ENCODE measurements at places on chromosomes 13 and 19.

DNA sequence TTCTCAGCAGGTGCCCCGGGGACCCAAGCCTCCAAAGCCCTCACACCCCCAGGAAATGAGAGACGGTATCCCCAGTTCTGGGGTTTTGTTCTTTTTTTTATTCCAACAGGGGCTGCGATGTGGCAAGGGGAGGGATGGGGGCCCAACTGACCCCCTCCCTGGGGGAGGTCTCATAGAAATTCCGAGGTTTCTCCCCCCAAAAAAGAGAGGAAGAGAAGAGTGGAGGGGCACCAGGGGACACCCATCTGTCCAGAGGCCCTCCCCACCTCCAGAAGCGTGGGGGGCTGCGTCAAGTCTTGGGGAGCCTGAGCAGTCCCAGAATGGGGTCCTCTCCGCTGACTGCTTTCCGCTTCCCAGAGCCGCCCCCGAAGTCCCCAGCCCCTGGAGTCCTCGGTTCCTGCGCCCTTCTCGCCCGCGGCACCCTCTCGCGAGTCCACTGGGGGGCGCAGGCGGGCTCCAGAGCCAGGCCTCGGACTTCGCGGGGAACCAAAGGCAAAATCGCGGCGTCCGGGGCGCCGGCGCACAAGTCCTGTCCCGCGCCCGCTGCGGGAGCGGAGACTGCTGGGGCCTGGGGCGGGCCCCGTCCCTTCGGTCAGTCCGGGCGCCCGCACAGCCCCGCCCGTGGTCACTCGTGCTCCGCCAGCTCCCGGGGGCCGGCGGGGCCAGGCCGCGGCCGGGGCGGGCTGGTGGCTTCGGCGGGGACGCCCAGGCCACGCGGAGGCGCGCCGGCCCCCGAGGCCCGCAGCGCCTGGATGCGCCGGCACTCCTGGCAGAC lies 4.4 kb upstream of the ATP1A3 start:
- no peak for DNase-seq

- no peak for DNase-seq
Measured at GRCh38 chr13:111909501-111909900, 157.4 kb upstream of the SOX1 start.

- no peak for DNase-seq
Measured at GRCh38 chr19:1153891-1154730, 20.0 kb downstream of the SBNO2 start.

- no peak for DNase-seq
Measured at GRCh38 chr19:31674503-31675192, 325.4 kb upstream of the TSHZ3 start.

GRCh38 chr13:107665926-107666458 lies 549.3 kb downstream of the LIG4 start:
- DNase-seq = no peak

GRCh38 chr19:44912854-44913253 lies 1.6 kb upstream of the APOC1 start:
- no peak for DNase-seq

DNA sequence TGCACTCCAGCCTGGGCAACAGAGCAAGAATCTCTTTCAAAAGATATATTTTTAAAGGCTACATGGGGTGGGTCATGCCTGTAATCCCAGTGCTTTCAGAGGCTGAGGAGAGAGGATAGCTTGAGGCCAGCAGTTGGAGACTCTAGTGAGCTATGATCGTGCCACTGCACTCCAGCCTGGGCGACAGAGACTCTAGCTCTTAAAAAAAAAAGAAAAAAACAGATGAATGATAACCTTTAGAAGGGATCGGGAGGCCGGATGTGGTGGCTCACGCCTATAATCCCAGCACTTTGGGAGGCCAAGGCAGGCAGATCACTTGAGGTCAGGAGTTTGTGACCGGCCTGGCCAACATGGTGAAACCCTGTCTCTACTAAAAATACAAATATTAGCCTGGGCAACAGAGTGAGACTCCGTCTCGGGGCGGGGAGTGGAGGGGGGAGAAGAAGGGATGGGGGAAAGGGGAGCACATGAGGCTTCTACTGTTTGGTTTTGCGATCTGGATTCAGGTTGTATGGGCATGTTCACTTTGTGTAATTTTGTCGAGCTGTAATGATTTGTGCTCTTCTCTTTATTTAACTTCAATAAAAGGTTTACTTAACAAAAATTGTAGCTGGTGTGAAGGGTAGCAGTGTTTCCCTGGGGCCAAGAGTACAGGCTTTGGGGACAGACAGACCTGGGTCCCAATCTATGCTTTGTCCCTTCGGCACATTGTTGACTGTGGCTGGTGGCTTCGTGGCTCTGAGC lies 1.1 kb upstream of the PSMC4 start:
- DNase-seq = no peak

GRCh38 chr13:111508902-111509509 lies 188.6 kb downstream of the TEX29 start:
- no peak for DNase-seq

DNA sequence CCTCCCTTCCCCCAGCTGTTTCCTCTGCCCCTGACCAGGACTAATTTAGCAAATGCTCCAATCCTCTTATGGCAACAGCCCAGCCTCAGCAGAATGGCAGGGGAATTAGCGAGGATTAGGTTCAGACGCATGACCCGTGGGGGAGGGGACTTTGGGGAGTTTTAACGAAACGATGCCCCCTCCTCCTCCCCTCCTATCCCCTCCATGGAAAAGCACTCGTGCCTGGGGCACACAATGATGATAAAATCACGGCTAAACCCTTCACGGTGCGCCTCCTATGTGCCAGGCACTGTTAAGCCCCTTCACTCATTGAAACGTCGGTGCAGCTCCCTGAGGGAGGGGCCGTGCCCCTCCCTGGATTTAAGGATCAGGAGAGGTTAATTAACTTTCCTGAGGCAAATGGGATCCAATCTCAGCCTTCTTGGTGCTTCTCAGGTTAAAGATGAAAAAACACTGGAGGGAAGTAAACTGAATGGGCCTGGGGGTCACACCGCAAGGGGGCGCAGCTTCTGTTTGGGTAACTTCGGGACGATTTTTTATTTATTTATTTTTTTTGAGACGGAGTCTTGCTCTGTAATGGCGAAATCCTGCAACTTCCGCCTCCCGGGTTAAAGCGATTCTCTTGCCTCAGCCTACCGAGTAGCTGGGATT lies 10.1 kb upstream of the TPRX2 start:
- DNase-seq = no peak

Data from left renal pelvis (tissue), 4 donors.